ENCODE measurements at places on chromosomes 6 and 20.
A peak's percentile ranks its signal among the peaks of the same experiment; 100 is the strongest.

DNA sequence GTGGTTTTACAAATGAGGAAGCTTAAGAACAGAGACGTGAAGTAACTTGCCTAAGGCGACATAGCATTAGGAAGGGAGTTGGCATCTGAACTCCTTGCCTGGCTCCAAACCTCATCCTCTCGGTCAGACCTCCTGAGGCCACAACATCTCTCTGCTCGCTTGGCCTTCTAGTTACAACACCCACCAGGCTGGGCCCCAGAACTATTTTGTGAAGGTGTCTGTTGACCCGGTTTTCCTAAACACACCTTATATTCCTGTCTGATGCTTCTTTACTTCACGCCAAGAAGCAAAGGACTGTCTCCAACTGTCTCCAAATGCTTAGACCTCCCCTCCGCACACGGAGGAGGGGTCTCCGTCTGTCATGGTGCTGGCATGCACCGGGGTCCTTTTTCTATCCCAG, 326.6 kb downstream of the THBS2 start:
- no peak for DNase-seq

GRCh38 chr6:92979281-92979680, 440.1 kb downstream of the EPHA7 start:
- DNase-seq = peak; percentile 1

DNA sequence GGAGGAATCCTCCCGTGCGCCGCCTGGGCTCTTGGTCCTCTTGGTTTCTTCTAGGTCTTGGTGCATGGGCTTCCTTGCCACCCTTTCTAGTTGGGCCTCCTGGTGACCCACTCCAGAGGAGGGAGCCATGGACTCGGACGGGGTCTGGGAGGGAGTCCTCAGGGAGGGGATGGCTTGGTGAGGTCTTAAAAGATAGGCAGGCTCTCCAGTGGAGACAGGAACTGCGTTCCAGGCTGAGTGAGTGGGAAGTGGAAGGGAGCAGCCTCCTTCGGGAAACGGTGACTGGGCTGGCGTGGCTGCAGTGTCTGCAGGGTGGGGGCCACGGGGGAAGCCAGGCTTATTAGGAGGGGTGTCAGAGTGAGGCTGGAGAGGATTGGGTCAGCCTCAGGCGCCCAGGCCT, 152.8 kb downstream of the GRM4 start:
- DNase-seq = no peak

- no peak for DNase-seq
These were observed 96.9 kb downstream of the PAK5 start for GRCh38 chr20:9741996-9742395.
